ENCODE measurements at places on chromosomes 1 and 21. TPM values are rescaled to one million over a fixed set of nuclear protein-coding genes. Genes with fewer than 3 reads are reported as not detected.

DNA sequence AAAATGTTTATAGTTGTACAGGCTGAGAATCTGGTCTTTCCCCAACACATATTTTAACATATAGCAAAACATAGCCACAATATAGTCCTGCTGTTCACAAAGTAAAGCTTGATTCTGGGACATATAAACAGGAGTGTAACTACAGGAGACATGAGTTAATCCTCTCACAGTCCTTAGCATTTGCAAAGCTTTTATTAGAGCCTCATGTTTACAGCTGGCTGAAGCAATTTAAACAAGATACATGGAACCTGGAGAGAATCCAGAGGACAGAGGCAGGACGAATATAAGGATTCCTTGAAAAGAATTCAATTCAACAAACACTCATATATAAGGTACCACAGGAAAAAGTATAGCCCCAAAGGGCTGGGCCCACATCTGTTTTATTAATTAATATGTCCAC lies 163.4 kb downstream of the ADGRL4 start:
- H3K4me1 ChIP-seq = no peaks in the 10 kb centered on the region
- no peak overlapping the region for H3K27ac ChIP-seq
- H3K4me3 ChIP-seq = no peak overlapping the region
- no peaks in the 10 kb centered on the region for H3K36me3 ChIP-seq
- no peaks in the 10 kb centered on the region for H3K27me3 ChIP-seq

DNA sequence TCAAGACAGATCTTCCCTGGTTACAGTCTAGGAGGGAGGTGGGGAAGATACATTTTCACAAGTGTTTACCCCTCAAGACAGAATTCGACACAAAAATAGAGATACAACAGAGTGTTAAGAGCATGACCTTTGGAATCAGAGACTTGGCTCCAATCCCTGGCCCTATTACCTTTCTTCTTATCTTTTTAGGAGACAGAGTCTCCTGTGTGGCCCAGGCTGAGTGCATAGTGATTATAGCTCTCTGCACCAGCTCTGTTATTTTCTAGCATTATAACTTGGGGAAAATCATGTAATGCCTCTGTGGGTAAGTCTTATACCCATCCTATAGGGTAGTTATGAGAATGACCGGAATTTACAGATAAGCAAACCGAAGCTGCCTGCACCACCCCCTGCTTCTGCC lies 9.8 kb downstream of the NIPAL3 start:
- no peaks in the 10 kb centered on the region for H3K27me3 ChIP-seq
- no peaks in the 10 kb centered on the region for H3K4me1 ChIP-seq
- H3K27ac ChIP-seq = no peak overlapping the region
- H3K36me3 ChIP-seq = peaks cover 75% of the 10 kb centered on the region

DNA sequence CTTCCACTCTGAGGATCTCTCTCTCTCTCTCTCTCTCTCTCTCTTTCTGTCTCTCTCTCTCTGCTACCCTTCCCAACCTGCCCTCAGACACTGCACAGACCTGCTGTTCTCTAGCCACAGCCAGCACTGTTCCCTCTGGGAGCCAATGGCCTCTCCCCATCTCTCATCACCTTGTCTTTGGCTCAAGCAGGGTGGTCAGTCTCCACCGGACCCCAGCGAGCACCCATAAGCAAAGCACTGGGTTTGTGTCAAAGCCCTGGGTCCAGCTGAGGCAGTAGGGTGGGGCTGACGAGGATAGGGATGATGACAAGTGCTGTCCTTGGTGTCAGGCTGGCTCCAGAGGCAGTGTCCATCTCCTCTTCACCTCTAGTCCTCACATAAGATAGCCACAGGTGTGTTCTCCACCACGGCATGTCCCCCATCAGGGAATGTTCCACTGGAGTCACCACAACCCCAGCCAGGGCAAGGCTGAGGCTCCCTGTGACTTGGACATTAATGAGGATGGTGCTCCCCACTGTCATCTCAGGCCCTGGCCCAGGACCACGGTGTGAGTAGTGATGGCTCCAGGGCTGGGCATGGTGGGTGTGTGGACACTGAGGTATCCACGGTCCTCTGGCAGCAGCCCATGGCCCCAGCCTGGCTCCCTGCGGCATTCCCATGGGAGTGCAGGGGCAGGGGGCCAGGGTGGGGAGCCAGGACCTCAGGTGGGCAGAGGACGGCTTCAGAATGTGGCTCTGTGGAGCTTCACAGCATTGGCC lies 8.4 kb upstream of the GOLT1A start:
- no peaks in the 10 kb centered on the region for H3K36me3 ChIP-seq
- H3K27ac ChIP-seq = no peak overlapping the region
- H3K4me1 ChIP-seq = no peaks in the 10 kb centered on the region
- no peak for DNase-seq
- H3K27me3 ChIP-seq = no peaks in the 10 kb centered on the region
- H3K4me3 ChIP-seq = no peak overlapping the region

DNA sequence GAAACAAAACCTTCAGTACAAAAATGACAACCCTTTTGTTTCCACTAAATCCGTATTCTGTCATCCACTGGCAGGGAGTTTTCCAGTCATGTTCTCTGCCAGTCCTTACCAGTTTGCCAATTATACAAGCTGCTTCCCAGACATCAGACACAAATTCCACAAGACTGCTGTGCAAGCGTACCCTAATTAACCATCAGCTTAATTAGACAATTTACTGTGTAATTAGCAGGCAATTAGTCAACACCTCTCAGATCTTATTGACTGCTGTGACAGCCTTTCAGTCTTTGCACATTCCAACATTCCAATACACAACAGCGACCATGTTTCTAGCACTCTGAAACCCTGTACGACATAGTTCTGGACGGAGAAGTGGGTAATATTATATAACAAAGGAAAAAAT lies 420.1 kb downstream of the DPYD start:
- H3K27me3 ChIP-seq = no peaks in the 10 kb centered on the region
- H3K4me3 ChIP-seq = no peak overlapping the region
- H3K36me3 ChIP-seq = no peaks in the 10 kb centered on the region
- DNase-seq = no peak
- no peaks in the 10 kb centered on the region for H3K4me1 ChIP-seq

DNA sequence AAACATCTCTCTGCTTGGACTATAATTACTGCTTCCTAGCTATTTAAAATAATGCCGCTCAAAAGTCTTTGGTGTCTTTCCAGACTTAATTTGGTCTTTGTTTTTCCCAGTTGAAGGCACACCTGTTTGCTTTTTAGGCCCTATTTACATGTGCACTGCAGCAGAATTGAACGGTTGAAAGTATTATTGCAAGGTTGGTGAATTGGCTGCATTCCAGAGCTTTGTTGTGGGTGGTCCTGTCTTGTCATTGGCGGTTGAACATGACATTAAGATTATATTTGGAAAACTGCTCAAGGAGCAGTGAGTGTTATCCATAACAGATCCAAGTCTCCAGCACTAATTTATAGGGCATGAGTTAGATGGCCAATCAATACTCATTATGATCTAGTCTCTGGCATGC lies 656.3 kb downstream of the PTPRC start:
- H3K27ac ChIP-seq = no peak overlapping the region
- DNase-seq = no peak
- H3K27me3 ChIP-seq = no peaks in the 10 kb centered on the region

DNA sequence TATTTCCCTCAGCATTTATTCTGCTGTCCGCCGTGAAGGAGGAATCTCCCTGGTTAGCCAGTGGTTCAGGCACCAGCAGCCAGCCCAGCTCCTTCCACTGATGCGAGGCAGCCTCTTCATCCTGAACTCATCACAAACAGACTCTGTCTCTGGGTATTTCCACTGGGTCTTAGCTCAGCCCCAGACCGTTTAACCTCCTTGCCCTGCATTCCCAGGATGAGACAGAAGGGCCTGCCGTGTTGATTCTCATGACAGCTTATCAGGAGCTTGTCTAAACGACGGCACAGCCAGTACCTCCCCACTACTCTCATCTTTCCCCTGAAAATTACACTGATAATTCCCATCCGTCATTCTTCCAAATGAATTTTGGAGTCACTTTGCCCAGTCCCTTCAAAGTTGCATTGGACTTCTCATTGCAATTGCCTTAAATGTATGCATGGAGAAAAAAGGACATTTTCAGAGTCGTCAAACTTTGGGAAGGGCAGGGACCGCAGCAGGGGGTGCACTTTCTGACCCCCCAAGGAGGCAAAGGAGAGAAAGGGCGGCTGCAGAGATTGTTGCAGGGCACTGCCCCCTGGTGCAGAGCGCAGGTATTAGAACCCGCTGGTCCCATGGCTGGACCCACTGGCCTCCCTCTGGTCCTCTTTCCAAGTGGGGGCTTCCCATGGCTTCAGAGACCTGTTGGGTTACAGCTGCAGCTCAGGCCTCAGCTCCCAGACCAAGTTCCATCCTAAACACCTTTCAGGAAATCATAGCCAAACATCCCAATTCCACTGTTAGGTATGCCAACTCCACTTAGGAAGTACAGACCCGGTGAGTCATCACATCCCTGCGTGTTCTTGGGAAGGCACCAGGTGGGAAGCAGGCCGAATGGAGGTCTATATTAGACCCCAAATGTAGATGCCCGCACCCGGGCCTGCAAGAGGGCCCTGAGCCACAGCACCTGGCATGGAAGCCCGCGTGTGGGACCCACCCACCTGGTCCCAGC lies 3.7 kb upstream of the MEGF6 start:
- DNase-seq = no peak
- no peaks in the 10 kb centered on the region for H3K36me3 ChIP-seq
- peaks cover 9% of the 10 kb centered on the region for H3K4me1 ChIP-seq
- H3K4me3 ChIP-seq = no peak overlapping the region
- H3K27ac ChIP-seq = no peak overlapping the region

DNA sequence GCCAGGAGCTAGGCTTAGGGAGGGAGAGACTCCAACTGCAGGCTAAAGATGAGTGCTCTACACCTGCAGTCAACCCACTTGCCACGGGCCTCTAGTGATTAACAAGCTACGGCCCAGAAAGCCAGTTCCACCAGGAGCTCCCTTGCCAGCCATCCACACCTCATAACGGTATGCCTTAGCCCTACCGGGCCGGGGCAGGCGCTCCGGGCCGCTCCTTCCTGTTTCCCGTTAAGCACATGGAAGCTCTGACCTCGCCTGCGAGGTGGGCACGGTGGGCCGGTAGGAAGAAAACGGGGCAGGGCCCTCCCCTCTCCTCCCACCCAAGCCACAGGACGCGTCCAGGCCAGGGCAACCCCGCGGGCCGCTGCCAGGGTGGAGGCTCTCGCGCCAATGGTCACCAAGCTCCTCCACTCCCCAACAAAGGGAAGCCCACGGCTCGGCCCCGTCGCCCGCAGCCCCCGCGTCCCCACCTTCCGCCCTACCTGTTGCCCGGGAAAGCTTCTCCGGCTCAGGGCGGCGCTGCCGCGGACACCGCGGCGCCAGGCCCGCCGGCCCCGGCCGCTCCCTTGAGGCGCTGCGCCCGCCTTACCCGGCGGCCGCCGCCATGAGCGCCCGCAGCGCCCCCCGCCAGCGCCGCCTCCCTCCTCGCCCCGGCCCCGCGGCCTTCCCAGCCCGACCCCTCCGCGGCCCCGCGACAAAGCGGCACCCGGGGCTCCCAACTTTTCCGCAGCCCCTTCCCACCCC lies 627 bp downstream of the CERS2 start:
- peaks cover 5% of the 10 kb centered on the region for H3K36me3 ChIP-seq
- H3K4me1 ChIP-seq = peaks cover 44% of the 10 kb centered on the region
- H3K4me3 ChIP-seq = peak overlapping the region; percentile 82
- peak; percentile 21 for DNase-seq
- no peaks in the 10 kb centered on the region for H3K27me3 ChIP-seq

- H3K4me3 ChIP-seq = no peak overlapping the region
- H3K36me3 ChIP-seq = no peaks in the 10 kb centered on the region
- H3K4me1 ChIP-seq = peaks cover 26% of the 10 kb centered on the region
- no peak overlapping the region for H3K27ac ChIP-seq
- DNase-seq = no peak
Measured at GRCh38 chr1:235639226-235640205, 10.1 kb downstream of the GNG4 start.

DNA sequence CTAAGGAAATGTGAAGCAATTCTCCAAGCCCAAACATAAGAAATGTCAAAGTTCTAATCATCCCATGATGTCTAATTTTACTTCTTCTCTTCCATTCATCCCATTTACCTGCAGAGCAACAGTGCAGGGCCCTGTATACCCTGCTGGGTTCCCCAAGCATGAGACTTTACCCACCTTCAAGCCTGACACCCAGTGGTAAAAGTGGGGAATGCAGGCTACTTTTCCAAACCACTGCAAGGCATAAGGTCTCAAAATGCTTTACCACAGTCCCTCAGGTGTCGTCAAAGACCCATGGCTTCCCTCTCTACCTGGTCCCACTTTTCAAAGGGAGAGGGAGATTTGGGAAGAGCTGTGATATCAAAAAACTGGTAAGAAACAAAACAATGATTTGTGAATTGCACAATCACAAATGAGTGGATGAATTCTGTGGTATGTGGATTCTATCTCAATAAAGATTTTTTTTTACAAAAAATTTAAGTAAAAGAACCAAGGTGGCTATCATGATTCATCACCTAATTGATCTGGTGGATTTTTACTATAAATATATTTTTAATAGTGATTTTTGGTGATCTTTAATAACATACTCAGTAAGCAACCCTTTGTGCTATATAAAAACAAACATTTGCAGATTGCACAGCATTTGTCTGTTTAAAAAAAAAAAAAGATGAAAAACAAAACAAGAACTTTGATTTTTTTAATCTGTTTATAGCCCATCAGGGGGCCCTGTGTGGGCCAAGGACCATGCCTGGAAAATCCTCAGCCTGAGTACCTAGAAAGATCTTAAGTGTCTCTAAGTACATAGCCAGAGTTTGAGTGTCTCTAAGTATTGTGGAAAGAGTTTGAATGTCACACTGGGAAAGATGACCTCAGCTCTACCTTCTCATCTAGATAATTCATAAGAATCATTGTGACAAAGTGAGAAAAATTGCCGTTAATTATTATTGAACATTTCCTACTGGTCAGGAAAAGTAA lies 73.1 kb upstream of the GJB5 start:
- no peaks in the 10 kb centered on the region for H3K4me1 ChIP-seq
- no peak overlapping the region for H3K27ac ChIP-seq
- no peaks in the 10 kb centered on the region for H3K36me3 ChIP-seq
- no peak overlapping the region for H3K4me3 ChIP-seq
- no peaks in the 10 kb centered on the region for H3K27me3 ChIP-seq

DNA sequence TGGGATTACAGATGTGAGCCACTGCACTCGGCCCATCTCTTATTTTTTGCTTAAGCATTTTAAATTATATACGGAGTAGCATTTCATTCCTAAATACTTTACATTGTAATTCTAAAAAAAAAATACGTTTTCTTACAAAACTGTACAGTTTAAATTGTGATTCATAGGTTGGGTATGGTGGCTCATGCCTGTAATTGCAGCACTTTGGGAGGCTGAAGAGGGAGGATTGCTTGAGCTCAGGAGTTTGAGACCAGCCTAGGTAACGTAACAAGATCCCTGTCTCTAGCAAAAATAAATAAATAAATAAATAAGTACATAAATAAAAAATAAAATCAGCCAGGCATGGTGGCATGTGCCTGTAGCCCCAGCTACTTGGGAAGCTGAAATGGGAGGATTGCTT lies 24.6 kb downstream of the TBCE start:
- DNase-seq = no peak
- H3K36me3 ChIP-seq = no peaks in the 10 kb centered on the region
- H3K27me3 ChIP-seq = no peaks in the 10 kb centered on the region
- H3K4me3 ChIP-seq = no peak overlapping the region

The KRTAP13-3 gene
- not detected for total RNA-seq

The OR10J1 gene
- total RNA-seq = not detected

The CASQ1 gene
- total RNA-seq = not detected

The OR2L2 gene
- 0.32 TPM for total RNA-seq

The CHAF1B gene
- 4.0 TPM for total RNA-seq

The SAMSN1 gene
- 136 TPM for total RNA-seq

The TENT5C gene
- 3.9 TPM for total RNA-seq

The CA6 gene
- 0.54 TPM for total RNA-seq
